ENCODE measurements at places on chromosomes 12 and 14.

- DNase-seq, result no peak
Observed at GRCh38 chr14:76446921-76447320, 71.0 kb downstream of the ESRRB start.

GRCh38 chr12:122942637-122943036 lies 23.6 kb downstream of the ABCB9 start:
- no peak for DNase-seq

- DNase-seq, result no peak
Observed at GRCh38 chr12:121000530-121000929, 15.8 kb downstream of the C12orf43 start.

GRCh38 chr14:62654641-62655040 lies 390.6 kb downstream of the KCNH5 start:
- no peak for DNase-seq

DNA sequence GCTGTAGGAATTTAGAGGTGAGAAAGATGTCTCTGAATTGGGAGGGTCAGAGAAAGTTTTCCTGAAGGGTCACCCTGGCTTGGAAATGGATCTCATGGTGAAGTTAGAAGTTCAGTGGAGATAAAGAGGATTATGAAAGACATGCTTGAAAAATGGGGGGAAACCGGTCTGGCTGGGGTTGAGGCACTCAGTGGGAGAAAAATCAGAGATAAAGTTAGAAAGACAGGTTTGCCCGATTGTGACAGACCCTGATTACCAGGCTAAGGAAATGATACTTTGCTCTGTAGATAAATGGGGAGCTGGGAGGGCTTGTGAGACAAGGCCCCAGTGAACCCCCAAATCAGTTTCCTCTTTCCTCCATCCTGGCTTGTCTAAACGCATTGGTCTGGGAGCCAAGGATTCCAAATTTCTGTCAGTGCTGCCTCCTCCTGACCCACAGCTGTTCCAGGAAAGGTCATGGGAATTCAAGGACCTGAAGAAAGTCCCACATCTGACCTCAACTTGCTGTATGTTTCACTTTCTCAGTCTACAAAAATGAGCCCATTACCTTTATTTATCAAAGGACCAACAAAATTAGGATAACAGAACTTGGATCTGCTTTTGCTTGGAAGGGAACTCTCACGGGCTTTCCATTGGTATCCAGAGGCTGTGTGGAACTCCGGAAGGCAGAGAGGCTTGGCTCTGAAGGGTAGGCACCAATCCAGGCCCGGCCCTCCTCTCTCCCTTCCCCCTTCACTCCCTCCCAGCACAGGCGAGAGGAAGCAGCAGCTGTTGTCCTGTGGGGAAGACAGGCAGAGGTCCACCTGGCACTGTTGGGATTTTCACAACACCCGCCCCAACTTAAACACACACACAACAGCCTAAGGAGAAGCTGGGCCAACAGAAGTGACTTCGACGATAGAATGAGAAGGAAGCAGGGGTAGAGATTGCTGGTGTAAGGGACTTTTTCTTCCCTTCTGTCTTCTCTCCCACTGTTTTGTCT lies 3.4 kb upstream of the RNASE7 start:
- peak; percentile 57 for DNase-seq

DNA sequence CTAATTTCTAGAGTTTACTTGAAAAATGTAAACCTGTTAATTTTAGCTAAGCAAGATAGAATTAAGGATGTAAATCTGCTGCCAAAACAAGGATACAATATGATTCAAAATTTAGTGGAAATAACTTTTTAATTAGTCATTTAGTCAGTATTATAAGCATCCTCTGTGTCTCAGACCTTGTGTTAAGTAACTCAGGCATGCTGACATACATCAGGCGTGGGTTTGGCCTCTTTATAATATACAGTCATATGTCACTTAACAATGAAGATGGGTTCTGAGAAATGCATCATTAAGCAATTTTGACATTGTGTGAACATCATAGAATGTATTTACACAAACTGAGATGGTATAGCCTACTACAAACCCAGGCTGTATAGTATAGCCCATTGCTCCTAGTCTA lies 386.9 kb downstream of the ZFP36L1 start:
- DNase-seq, result no peak

GRCh38 chr14:101588990-101589389 lies 27.7 kb downstream of the DIO3 start:
- DNase-seq, result no peak

- no peak for DNase-seq
Observed at GRCh38 chr12:48601013-48601756, 31.3 kb upstream of the LALBA start.

- no peak for DNase-seq
Observed at GRCh38 chr14:104477117-104477623, 102.4 kb upstream of the C14orf180 start.

GRCh38 chr14:77565289-77565993 lies 51.0 kb downstream of the SPTLC2 start:
- DNase-seq, result no peak

DNA sequence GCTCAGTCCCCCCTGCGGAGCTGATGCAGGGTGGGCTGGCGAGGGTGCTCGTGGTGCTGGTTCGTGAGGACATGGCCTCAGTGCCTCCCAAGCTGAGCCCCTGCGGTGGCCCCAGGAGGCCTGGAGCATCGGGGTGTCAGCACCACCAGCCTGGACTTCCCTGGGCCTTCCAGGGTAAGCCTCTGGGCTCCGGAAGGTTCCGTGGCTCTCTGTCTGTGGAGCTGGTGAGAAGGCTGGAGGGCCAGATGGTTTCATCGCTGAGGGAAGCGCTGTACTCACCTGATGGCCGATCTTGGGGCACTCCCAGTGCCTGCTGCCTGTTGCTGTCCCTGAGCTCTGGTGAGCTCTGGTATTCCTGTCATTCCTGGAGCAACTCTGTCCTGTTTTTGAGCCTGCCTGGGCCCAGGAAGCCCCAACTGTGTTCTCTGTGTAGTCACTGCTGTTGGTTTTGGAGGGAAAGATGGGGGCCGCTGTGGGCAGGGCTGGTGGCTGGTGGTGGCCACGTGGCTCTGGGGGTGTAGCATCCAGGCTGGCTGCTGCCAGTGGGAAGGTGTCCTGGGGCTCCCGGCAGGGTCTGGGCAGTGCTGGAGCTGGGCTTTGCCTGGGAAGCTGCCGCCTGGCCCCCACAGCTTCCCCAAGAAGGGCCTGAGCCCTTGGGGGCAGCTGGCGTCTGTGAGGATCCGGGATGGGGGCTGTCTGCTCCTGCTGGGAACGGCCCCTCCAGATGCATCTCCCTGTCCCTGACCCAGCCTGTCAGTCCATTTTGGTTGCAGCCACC lies 18.3 kb downstream of the MTA1 start:
- no peak for DNase-seq

GRCh38 chr14:87758876-87759275 lies 234.1 kb downstream of the GALC start:
- no peak for DNase-seq

DNA sequence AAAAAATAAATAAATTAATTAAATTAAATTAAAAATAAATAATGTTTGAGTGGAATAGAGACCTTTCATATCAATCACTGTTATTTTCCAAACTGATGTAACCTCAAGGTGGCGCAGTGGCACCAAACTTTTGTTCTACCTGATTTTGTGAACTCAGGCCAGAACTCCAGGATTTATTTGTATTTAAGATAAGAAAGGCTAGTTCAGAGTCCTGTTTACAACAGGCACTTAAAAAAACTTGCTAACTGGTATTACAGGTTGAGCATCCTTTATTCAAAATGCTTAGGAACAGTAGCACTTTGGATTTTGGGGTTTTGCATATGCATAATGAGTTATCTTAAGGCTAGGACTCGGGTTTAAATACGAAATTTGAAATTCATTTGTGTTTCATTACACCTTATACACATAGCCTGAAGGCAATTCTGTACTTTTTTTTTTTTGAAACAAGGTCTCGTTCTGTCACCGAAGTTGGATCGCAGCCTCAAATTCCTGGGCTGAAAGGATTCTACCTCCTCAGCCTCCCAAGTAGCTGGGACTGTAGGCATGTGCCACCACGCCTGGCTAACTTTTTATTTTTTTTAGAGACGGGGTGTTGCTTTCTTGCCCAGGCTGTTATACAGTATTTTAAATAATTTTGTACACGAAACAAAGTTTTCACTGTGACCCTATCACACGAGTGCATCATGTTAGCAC lies 32.4 kb downstream of the YY1 start:
- no peak for DNase-seq

DNA sequence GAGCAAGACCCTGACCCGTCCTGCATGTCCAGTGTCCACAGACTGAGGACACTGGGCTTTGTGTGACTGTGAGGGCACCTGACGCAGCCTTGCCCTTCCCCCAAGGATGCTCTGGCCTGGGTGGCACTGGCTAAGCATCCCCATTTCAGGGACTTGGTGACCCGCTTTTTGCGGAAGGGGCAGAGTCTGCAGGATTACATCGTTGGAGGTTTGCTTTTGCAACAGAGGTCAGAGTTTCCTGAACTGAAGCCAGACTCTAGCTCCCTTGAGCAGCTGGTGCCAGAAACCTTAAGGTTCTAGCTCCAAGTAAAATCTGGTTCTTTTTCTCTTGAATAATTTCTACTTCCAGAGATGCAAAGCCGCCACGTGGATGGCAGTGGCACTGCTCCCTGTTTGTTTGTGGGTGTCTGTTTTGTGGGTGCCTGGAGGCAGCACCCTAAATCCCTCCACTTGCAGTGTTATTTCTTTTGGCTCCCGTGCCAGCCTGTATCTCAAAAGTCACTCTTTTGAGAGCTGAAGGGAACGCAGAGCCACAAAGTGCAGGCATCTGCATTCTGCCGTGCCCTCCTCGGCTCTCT lies 184.7 kb downstream of the TSPAN9 start:
- DNase-seq, result no peak

DNA sequence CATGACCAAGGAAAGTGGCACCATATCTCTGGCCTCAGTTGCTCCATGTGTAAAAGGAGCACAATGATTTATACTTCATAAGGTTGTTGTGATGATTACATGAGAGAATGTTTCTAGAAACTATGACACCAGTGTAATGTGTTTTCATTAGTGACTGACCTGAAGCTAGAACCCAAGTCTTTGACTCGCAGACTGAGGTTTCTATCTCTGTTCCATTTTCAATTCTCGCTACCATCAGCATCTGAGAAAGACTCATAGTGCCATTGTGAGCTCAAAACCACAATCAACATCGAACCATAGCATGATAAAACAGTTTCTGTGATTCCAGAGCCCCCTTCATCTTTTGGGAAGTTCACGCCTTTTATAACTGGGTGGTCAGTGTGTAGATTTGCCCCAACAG lies 53.8 kb downstream of the STAB2 start:
- DNase-seq, result no peak

- peak; percentile 3 for DNase-seq
Observed at GRCh38 chr12:79121486-79121885, 256.9 kb downstream of the SYT1 start.

- no peak for DNase-seq
Observed at GRCh38 chr14:104339361-104339760, 201.0 kb downstream of the KIF26A start.

- DNase-seq, result no peak
Observed at GRCh38 chr14:39267608-39268005, 33.9 kb downstream of the MIA2 start.

- DNase-seq, result no peak
Observed at GRCh38 chr14:95533391-95533821, 1.4 kb upstream of the GLRX5 start.

- DNase-seq, result no peak
Observed at GRCh38 chr14:96849733-96850132, 52.6 kb downstream of the VRK1 start.

- DNase-seq, result peak; percentile 77
Observed at GRCh38 chr14:44833376-44834060, 128.2 kb downstream of the KLHL28 start.

- no peak for DNase-seq
Observed at GRCh38 chr12:107080299-107080698, 13.1 kb downstream of the CRY1 start.

DNA sequence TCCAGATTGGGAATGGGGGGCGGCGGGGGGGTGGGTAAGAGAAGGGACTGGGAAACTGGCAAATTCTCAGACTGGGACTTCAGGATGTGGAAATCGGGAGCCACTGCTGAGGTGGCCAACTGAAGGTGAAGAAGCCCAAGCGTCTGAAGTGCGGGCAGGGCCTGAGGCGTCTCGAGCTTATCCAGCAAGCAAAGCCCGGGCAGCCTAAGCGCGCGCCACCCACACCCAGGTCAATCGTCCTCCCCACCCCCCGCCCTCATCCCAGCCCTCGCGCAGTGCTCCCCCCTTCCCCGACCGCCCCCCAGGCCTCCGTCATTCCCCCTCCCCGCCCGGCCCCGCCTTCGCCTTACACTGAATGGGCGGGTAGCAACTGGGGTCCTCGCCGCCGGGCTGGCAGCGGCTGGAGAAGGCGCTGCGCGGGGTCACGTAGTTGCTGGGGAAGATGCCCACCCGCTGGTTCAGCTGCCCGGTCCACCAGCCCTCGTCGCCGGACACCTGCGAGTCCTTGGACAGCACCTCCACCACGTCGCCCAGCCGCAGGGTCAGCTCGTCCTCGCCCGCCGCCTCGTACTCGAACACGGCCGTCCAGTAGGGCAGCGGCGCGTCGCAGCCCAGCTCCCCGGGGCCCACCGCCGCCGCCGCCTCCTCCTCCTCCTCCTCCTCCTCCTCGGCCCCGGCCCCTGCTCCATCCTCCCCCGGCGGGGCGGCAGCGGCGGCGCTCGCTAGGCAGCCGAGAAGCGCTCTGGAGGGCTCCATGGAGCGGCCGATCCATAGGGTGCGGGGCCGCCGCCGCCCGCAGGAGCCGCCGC lies 693 bp downstream of the MAP3K9 start:
- DNase-seq, result no peak
